NCI-H1694 (cell line): ENCODE measurements at places on chromosomes 2 and 18.

GRCh38 chr18:58045242-58046092, 1.4 kb downstream of the NEDD4L start:
- peak; percentile 59 for DNase-seq

- DNase-seq: no peak
These were observed 1305.5 kb upstream of the NXPH2 start for GRCh38 chr2:140085674-140086073.

- DNase-seq: no peak
These were observed 38.7 kb downstream of the KCNE4 start for GRCh38 chr2:223090540-223091235.

GRCh38 chr2:209960676-209961630, 41.5 kb upstream of the RPE start:
- peak; percentile 79 for DNase-seq

DNA sequence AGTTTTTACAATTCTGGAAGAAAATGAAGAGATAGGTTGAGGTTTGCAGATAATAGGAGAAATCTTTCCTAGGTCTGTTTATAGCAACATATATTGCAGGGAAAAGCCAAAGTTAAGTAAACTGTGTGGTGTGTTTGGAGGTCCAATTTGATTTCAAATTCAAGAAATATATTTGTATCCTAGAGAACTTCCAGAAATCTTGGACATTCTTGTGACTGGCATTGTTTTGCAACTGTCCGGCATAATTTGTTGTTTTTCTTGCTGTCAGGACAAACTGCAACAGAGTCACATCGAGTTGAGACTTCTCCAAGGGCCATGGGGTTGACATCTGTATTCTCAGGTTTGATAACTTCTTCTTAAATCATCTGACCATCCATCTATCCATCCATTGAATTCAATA, 170.9 kb upstream of the ZEB2 start:
- DNase-seq: no peak

GRCh38 chr2:119544075-119544938, at the start of gene CFAP221:
TSS of gene CFAP221 (plus strand) at chr2:119544449. CDS start at chr2:119546132, 1,683 bp downstream.
- peak; percentile 37 for DNase-seq

- DNase-seq: no peak
These were observed 169.9 kb downstream of the FAM210A start for GRCh38 chr18:13556502-13556901.

DNA sequence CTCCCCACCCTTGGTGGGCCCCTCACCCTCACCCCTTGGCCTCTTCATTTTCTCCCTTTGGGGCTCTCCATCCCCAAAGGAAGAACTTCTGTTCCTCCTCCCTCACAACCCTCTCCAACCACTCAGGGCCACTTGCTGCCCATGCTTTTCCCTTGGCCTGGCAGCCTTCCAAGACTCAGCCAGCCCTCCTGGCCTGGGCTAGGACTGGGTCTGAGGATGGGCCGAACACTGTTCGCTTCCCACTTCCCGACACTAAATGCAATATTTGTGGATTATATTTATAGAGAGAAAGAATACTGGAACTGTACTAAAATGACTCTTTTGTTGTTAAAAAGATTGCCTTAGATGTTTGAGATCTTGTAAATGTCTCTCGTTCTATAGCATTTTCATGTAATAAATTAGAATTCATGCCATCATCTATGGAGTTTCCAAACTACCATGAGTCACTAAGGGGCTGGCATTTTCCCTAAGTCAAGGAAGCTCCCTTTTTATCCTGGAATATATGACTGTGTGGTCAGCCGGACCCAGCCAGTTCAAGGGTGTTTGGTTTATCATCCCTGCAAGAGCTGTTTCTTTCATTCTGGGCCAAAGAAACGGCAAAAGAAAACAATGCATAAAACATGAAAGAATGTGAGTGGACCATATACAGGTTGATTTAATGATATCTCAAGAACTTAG, 3.8 kb downstream of the CXCR2 start:
- no peak for DNase-seq

- peak; percentile 35 for DNase-seq
These were observed 7.6 kb upstream of the PRKCE start for GRCh38 chr2:45643543-45644542.

- no peak for DNase-seq
These were observed 30.9 kb downstream of the NRXN1 start for GRCh38 chr2:51000849-51001617.

DNA sequence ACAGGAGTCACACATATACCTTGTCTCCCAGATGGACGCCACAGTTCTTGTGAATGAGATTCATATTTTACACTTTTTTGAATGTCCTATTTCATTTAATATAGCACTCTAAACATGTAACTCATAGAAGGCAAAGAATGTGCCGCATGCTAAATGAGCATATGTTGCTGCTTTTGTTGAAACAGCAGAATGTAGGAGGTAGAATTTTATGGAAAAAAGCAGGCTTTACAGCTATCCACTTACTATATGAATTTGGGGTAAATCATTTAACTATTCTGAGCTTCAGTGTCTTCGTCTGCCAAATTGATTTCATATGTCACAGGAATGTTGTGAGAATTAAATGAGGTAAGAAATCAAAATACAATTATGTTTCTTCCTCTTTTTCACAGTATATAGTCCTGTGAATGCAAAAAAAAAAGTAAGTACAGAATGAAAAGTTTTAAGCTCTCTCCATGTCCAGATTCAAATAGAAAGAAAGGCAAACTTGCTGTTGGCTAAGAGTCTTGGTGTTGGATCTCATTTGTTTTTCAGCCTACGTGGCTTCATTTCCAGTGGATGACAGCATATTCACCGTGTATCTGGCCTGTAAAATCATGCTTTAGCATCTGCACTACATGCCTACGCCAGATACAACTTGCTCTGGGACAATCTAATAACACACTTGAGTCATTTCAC, 154.7 kb upstream of the CNTNAP5 start:
- DNase-seq: no peak

- DNase-seq: no peak
These were observed 81.8 kb downstream of the NXPH2 start for GRCh38 chr2:138698428-138698827.

- no peak for DNase-seq
These were observed 35.2 kb downstream of the TMEM163 start for GRCh38 chr2:134683561-134684112.

GRCh38 chr2:92073036-92073814, 2798.0 kb upstream of the TEKT4 start:
- no peak for DNase-seq

- no peak for DNase-seq
These were observed 96.2 kb downstream of the MAIP1 start for GRCh38 chr2:200051611-200051945.

GRCh38 chr2:105574796-105575344, 169.8 kb upstream of the NCK2 start:
- no peak for DNase-seq

DNA sequence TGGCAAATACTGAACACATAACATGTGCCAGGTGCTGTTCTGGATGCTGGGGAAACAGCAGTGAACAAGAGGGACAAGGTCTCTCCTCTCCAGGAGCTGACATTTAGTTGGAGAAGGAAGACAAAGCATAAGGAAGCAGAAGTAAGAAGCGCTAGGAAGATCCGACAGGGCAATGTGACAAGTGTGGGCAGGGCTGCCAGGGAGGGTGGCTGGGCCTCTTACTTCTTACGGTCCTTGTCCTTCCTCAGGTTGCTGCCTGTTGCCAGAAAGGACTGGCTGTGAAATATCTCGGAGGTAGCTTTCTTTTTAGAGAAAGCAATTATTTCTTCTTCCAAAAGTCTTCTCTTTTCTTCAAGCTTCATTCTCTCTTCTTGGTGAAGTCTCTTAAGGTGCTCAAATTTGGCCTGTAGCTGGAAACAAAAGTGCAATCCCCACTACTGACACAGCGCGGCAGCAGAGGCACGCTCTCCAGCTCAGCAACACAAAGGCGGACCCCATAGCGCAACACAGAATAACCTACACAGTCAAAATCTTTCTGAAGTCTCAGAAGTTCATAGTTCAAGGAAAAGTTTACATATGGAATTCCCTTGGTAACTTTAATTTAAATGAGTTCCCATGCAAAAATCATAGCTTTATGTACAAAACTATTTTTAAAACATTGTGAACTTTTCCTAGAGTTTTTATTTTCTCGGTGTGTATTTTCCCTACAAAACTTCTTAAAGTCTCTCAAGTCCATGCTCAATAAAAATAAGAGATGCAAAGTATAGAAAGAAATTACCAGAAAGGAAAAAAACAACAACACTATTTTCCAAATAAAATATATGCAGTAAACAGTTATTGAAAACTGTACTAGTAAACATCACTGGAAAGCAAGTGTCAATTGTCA, 67.7 kb downstream of the SEPTIN10 start:
- peak; percentile 41 for DNase-seq

DNA sequence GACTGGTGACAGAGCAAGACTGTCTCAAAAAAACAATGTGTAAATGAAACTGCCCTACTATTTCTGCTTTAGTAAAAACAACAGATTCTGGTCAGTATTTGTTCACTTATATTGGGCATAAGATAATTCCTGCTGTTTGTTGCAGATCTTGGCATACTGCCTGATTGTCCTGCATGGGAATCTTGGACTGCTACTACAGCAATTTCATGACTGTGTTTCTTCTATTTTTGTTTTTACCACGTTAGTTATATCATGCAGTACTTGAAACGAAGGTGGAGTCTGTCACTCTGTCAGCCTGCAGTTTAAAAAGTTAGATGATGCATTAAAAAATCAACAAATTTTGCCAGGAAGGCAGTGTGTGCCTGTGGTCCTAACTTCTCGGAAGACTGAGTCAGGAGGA, 14.2 kb upstream of the CLASP1 start:
- no peak for DNase-seq

GRCh38 chr2:173876833-173877413, 88.2 kb downstream of the SP3 start:
- DNase-seq: no peak

- DNase-seq: no peak
These were observed 162.7 kb downstream of the DYSF start for GRCh38 chr2:71615767-71616730.

DNA sequence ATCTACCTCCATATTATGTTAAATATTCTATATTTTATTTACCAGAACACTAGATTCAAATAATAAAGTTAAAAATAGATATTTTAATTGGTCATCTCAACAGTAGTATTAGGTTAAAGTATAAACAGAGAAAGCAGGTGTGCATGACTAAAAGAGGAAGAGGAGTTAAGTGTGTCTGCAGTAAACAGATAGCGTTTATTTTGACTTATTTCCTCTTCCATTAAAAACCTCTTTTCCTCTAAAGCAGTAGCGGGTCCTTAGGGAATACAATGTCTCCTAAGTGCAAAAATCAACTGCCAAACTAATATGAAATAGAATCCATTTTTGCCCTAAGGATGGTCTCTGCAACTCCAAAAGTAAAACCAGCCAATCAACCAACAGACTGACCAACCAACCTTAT, 27.7 kb downstream of the EIF2AK3 start:
- no peak for DNase-seq
